ENCODE measurements at places on chromosomes 16 and 17. TPM values are rescaled to one million over a fixed set of nuclear protein-coding genes. Genes with fewer than 3 reads are reported as not detected.

Gene KRTAP4-9
- total RNA-seq = not detected

Gene HIGD1B
- not detected for total RNA-seq

DNA sequence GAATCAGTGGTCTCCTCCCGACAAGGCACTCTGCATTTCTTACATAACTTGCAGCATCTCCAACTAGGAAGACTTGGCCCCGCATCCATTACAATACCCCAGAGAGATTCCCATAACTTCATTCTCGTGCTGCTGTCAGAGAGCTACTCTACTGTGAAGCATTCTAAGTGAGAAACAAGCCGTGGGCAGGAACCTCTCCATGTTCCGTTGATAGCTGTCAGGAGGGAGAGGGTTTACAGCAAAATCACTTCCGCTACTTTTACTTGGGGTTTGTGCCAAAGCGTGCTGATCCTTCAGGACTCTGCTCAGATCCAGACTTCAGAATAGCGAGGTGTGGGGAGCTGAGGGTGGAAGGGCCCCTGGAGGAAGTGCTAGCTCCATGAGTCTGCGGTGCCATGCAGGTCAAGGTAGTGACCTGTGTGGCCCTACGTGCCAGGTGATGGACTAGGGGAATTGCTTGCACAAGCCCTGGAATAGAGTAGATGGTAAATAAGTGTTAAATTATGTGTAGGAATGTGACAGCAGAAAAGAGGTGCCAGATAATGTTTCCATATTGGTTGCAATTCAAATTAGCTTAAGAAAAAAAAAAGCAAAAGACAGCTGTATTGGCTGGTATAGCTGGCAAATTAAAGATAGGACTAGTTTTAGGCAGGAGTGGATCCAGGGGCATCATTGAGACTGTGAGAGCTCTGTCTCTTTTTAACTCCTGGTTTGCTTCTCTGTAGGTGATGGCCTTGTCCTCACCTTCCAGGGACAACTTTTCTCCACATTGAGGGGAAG lies 358.5 kb upstream of the ERCC4 start:
- no peak for DNase-seq

GRCh38 chr16:53768167-53768566 lies 64.2 kb downstream of the FTO start:
- no peak for DNase-seq

DNA sequence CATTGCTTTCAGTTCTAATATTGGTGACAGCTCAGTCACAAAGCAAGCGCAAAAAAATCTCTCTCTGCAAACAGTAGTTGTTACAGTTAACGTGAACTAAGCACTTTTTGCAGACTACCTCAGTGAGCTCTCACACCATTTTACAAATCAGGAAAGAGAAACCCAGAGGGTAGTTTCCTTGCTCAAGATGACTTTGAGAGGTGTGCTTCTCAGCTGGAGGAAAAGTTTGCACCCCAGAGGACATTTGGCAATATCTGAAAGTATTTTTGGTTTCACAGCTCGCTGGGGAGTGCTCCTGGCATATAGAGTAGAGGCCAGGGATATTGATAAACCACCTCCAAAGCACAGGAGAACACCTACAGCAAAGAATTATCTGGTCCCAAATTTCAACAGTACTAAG lies 741.1 kb upstream of the EEF2KMT start:
- DNase-seq = no peak

- DNase-seq = no peak
Observed at GRCh38 chr17:55649957-55650597, 72.6 kb downstream of the TMEM100 start.

DNA sequence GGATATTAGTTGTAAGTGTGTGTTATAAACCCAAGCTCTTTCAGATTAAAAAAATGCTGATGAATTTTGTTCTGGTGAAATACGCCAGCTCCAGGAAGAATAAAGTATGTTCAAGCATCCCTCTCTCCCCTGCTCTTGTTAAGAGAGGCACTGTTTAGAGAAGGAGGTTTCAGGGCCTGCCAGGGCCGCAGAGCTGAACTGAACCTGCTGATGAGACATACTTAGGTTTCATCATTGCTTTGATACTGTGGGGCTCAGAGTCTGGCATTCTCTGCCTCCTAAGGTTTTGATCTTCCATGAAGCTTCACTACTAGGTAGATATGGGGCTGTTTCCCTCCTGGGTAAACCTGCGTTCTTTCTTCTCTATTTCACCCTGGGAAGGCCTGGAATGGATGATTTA lies 175.3 kb upstream of the FAM20A start:
- no peak for DNase-seq

- DNase-seq = no peak
Observed at GRCh38 chr17:11832401-11833137, 164.7 kb downstream of the ZNF18 start.

- DNase-seq = no peak
Observed at GRCh38 chr17:77811521-77811920, 147.0 kb upstream of the TNRC6C start.

All from activated CD4-positive, alpha-beta T cell treated with anti-CD3 and anti-CD28 coated beads, Interleukin-2, amount 10 ng/mL, durations not matched to agents 7 days and 5 days (primary cell).